Activated naive CD8-positive, alpha-beta T cell treated with anti-CD3 and anti-CD28 coated beads for 36 hours (primary cell): ENCODE measurements at places on chromosomes 1 and 21. TPM values are rescaled to one million over a fixed set of nuclear protein-coding genes. Genes with fewer than 3 reads are reported as not detected.

- DNase-seq = no peak
These were observed 3.3 kb upstream of the CAPN9 start for GRCh38 chr1:230743899-230744298.

The DCDC2B gene
- not detected for total RNA-seq

The HHIPL2 gene
- 0.14 TPM for total RNA-seq

The PTGS2 gene
- 0.18 TPM for total RNA-seq

The CR1L gene
- total RNA-seq = not detected

GRCh38 chr1:153342178-153342577 is 6.5 kb downstream of the PGLYRP4 start:
- DNase-seq = no peak

GRCh38 chr1:160779626-160780397 is 16.2 kb upstream of the LY9 start:
- peak; percentile 59 for DNase-seq

The AMY1C gene
- not detected for total RNA-seq
